Activated CD8-positive, alpha-beta memory T cell treated with anti-CD3 and anti-CD28 coated beads, Interleukin-2, amount 10 ng/mL, durations not matched to agents 7 days and 5 days (primary cell): ENCODE measurements at places on chromosomes 5 and 9. TPM values are rescaled to one million over a fixed set of nuclear protein-coding genes. Genes with fewer than 3 reads are reported as not detected.

DNA sequence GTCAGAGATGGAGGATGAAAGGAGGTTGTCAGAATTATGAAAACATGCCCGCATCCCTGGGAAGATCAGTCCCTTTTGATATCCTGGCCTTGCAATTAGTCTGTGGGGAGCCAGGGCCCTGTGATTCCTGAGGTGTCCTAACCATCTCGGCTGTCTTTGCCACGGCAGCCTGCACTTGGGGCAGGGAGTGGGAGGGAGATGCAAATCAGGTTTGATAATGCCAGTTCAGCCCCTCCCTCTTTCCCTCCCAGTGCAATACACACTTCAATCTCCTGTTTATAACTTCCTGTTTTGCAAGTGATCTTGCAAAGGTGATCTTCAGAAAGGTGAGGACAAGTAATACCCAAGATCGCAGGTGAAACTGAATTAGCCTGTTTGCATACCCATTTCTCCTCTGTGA, 114.0 kb upstream of the ALDH1B1 start:
- DNase-seq: peak; percentile 18

DNA sequence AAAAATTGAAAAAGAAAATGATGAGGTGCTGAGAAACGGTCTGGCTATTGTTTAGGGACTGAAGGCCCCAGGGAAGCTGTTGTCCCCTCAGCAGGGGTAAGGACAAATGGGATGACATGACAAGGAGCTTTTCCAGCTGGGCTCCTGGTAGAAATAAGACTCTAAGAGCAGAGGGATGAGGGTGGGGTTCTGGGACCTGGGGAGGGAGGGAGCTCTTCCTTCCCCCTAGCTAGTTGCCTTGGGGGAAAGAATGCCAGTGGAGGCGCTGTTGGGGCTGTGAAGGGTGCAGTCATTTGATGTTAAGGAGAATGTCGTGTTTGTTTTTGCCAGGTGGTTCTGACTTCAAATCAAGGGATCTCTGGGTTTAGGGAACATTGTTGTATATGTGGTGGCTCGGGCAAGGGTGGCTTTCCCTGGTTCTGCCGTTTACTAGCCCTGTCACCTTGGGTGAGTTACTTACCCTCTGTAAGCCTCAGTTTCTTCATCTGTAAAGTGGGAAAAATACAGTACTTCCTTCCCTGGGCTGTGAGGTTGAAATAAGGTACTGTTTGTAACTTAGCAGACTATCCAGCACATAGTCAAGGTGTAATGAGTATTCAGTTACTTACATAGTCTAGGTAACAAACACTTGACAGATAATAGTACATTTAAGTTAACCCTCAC, 47.8 kb downstream of the WWC1 start:
- no peak for DNase-seq

- DNase-seq: no peak
Measured at GRCh38 chr9:124660341-124660801, 110.7 kb downstream of the NR6A1 start.

FOXE1 gene
- total RNA-seq: not detected

- DNase-seq: peak; percentile 36
Measured at GRCh38 chr5:95850391-95850894, 27.9 kb upstream of the GLRX start.

DNA sequence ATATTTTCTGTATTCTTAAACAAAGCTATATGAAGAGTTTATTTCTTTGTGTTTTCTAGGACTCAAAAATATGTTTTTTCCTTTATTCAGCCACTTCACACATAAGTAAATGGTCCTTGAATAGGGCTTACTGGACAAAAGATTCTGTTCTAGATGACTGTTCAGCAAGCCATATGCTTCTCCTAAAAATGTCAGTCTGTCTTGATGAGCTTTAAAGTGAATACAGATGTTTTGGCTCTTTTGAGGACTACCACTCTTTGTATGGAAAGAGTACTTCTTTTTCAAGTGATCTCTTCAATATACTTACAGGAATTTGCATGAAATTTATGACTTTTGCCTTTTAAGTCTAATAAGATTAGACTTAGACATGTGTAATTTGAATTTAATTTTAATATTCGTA, 8.4 kb downstream of the NDUFS4 start:
- DNase-seq: no peak

DNA sequence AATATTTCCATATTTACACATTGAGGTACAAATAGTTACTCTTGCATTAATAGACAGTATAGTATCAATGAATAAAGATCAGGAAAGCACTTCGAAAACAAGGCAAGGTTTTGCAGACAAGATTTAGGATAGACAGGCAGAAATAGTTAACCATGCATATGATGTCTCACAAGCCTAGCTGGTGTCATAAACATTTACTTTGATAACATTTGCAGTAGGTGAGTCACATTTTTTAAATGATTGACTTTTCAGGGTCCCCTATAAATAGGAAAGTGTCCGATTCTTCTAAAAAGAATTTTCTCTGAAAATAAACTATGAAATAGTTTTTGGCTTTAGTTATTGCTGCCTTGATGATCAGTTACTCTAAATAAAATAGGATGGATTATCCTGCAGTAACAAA, 162.1 kb downstream of the SNX18 start:
- DNase-seq: no peak

LCN1 gene
- not detected for total RNA-seq

GRCh38 chr5:891837-892393, 686 bp downstream of the BRD9 start:
- DNase-seq: peak; percentile 46

KLHL3 gene
- total RNA-seq: 5.7 TPM

DNA sequence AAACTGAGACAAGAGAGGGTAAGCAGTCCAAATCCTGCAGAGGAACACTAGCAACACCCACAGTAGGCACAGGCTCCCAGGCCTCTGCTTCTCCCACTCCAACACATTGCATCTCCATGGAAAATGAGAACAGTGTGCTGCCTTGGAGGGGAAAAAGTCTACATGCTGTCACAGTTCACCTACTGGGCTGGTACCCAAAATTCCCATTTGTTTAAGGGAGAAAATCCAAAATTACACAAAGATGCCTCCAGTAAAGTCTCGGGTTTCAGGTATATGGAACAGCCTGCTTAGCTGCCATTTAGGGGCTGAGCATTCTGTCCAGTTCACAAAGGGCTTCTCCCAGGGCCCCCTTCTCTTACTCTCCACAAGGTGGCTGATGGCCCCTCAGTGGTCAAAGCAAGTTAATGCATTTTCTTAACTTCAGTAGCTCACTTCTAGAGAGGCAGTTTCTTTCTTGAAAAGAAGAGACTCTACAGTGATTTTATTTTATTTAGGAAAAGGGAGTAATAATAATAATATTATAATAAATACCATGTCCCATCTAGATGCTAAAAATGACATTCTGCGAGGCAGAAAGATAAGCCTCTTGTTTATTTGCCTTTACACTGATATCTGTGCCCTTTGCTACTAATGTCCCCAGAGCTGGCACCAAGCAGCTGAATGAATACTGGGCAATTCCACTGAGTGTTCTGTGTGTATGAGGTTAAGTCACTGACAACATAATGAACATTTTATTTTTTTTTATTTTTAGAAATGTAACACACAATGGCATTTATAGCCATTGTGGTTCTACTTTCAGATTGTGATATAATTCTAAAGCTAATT, 89.4 kb downstream of the RGS7BP start:
- DNase-seq: no peak

HACD4 gene
- 12.9 TPM for total RNA-seq

DNA sequence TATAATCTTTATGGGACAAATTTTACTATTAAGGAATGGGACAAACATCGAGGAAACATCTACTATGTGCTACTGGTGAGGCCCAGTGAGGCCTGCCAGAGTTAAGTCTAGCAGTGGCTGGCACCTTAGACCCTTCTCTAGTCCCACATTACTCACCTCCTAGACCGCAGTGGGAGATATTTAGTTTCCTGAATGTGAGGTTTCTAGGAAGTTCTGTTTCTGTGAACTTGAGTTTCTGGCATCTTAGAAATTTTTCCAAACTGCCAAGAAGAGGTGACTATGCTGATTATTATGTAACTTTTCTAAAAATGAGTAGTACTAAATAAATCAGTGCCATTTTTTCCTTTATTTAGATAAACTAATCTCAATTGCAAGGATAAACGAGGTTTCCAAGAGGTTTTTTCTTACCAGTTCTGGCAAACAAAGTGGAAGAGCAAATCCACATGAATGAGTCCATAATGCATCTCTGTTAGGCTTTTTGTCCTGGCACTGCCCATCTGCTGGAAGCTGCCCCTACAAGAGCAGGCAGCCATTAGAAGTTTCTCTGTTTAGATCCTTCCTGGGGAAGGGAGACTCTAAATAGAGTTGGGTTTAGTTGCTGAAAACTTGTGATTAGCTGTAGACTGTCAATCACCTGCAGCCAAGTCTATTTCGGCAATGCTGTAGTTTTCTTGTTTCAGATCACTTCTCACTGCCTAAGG, 348.7 kb downstream of the MAN2A1 start:
- no peak for DNase-seq
